ENCODE measurements at places on chromosomes 11 and 22.
A peak's percentile ranks its signal among the peaks of the same experiment; 100 is the strongest.

- DNase-seq, result no peak
Measured at GRCh38 chr11:129644326-129644725, 171.3 kb upstream of the TMEM45B start.

- no peak for DNase-seq
Measured at GRCh38 chr11:124176925-124177715, 6.0 kb upstream of the OR10D3 start.

- no peak for DNase-seq
Measured at GRCh38 chr22:19811211-19811621, 43.5 kb downstream of the GNB1L start.

- no peak for DNase-seq
Measured at GRCh38 chr11:22508665-22509064, 117.0 kb downstream of the FANCF start.

GRCh38 chr22:19885841-19886592, 31.3 kb upstream of the GNB1L start:
- no peak for DNase-seq

GRCh38 chr11:35740061-35740799, 77.7 kb downstream of the TRIM44 start:
- DNase-seq, result no peak

- no peak for DNase-seq
Measured at GRCh38 chr11:23278121-23278520, 417.8 kb upstream of the CCDC179 start.

GRCh38 chr11:69210310-69211035, 54.7 kb downstream of the SMIM38 start:
- no peak for DNase-seq

DNA sequence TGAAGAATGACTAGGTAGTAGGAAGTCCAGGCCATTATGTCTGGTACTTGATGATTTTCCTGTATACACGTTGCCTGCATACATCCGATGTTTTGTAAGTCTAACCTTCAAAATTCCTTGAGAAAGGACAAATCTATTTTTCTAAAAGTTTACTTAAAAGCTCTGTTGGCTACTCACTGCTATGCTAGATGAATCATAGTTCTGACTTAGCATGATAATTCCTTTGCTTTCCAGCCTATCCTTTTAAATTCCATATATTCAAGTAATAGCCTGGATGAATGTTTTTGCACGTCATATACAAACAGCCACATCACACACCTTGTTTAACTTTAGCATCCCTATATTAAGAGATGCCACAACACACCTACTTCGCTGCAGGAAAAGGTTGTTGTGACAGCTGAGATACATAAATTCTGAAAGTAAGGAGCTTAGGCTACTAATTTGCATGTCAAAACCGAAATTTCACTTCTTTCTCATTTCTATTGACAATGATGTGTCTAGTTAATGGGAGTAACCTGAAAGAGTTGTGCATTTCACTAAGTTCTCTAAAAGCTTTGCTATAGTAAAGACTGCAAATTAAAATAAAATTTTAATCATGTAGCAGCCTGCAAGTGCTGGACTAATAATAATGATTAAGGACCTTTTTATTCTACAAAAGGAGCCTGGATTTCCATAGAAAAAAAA, 1116.4 kb downstream of the JRKL start:
- no peak for DNase-seq

GRCh38 chr11:77101043-77101537, 1.6 kb upstream of the OMP start:
- DNase-seq, result no peak

DNA sequence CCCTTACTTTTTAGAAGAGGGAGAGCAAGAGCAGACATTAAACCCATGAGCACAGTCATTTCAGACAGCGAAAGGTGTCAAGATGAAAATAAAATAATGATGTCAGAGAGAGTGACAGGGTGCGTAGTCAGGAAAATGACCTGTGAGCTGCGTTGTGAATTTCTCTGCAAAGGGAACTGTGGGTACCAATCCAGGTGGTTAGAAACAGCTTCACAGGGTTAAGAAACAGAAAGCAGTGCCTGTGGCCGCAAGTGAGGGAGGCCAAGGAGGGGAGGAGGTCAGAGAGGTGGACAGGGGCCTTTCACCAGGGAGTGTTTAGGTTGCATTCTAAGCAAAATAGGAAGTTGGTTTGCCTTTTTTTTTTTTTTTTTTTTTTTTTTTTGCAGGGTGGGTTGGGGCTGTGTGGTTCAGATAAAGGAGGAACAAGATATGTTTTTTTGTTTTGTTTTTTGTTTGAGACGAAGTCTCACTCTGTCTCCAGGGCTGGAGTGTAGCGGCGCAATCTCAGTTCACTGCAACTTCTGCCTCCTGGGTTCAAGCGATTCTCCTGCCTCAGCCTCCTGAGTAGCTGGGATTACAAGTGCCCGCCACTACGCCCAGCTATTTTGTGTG, 7.9 kb downstream of the TIGD3 start:
- DNase-seq, result no peak

DNA sequence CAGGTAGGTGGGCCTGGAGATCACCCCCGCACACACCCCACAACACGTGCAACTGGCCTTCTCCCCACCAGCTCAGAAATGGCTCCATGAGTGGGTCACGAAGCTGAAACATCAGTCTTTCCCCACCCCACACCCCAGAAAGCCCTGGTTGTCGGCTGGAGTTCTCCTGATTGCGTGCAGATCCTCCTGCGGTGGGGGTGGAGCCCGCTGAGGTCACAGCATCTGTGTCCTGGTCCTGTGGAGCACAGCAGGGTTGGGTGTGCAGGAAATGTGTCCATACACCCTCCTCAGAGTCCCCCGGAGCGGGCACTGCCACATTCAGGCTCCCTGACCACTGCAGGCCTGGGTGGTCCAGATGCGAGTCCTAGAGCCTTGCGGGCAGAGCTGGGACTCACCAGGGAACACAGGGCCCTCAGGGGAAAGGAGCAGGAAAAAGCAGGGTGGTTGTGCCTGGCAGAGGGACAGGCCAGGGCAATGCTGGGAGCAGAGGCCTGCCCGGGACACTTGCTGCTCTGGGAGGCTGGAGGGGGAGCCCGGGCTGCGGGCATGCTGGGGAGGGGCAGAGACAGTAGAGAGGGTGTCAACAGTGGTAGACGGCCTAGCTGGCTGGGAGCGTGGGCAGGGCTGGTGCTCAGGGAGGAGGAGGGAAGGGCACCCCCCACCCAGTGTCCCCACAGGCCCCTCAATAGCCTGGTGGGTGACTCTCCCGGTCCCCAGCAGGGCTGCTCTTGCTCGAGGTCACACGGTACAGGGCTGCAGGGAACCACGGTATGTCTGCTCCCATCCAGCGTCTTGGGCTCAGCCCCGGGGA, 42.4 kb upstream of the PPARA start:
- DNase-seq, result no peak

- DNase-seq, result no peak
Measured at GRCh38 chr11:120431633-120432032, 79.9 kb upstream of the GRIK4 start.

GRCh38 chr11:75022296-75022695, 33.6 kb downstream of the NEU3 start:
- DNase-seq, result no peak

DNA sequence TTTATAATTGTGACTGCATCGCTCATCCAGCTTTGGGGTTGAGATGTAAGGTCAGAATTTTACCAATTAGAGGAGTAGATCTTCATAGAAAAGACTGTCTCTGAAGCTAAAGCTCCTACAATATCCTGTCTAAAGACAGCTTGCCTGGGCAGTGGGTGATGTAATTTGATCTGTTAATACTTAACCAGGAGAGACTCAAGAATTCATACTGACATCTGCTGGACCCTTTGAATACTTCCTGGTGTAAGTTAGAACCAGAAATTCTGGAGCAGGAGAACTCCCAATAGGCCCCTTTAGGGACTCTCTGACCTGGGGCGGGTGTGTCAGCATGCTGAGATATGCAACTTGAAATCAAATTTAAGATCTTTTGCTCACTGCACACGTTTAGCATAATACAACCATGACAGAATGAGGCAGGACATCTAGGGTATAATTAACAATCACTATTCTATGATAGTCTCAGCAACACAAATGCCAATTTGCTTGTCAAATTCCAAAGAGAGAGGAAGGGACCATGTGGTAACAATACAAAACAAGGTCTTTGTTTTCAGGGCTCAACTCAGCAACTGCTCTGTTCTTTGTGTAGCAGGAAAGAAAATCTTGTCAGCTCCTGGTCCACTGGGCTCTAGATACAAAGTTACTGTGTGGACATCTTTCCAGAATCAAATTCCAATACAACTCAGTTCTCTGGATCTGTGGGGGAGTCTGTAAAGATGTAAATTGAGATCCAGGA, 143.9 kb downstream of the INSC start:
- no peak for DNase-seq

DNA sequence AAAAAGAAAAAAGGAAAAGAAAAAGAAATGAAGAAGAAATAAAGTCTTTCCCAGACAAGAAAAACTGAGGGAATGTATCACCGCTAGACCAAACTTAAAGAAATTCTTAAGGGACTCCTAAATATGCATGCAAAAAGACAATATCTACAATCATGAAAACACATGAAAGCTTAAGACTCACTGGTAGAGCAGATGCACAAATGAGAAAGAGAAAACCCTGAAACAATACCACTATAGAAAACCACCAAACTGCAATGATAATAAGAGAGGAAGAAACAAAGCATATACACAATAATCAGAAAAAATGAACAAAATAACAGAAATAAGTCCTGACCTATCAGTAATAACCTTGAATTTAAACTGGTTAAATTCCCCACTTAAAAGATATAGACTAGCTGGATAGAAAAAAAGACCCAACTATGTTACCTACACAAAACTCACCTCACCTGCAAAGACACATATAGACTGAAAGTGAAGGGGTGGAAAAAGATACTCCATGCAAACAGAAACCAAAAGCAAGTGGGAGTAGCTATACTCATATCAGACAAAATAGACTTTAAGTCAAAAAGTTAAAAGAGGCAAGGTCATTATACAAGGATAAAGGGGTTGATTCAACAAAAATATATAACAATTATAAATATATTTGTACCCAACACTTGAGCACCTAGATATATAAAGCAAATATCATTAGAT, 61.3 kb upstream of the NARS2 start:
- DNase-seq, result no peak

GRCh38 chr11:16179676-16180075, 176.7 kb downstream of the SOX6 start:
- DNase-seq, result no peak

DNA sequence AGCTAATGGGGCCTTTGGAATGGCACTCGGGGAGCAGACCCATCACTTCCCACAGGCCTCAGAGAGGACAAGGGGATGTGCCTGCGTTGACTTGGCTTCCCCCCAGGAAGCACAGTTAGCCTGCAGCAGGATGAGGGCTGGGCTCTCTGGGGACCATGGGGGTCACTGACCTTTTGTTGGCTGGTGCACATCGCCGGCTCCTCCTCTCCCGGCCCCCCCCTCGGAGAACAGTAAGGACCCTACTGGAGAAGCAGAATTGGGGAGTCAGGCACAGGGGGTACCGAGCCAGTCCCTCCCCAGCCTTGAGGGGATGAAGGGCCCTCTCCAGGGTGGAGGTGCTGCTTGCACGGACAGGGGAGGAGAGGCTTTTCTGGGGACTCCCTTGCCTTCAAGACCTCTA, 32.8 kb downstream of the NRXN2 start:
- no peak for DNase-seq

DNA sequence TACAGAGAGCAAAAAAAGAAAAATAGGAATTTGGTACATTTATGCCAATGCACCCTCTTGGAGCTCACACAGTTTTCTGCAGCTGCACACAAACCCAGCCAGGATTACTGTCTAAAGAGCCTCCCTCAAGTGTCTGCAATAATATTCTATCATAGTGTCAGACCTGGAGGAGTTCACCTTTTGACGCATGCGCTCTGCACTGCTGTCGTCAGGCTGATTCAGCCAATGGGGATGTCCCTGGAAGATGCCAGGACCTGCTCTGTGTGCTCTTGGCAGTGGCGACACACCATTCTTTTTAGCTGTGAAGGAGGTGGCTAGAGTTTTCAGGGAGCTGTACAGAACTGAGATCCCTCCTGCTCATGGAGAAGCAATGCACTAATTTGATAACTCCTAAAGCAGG, 249.0 kb upstream of the KIRREL3 start:
- no peak for DNase-seq

DNA sequence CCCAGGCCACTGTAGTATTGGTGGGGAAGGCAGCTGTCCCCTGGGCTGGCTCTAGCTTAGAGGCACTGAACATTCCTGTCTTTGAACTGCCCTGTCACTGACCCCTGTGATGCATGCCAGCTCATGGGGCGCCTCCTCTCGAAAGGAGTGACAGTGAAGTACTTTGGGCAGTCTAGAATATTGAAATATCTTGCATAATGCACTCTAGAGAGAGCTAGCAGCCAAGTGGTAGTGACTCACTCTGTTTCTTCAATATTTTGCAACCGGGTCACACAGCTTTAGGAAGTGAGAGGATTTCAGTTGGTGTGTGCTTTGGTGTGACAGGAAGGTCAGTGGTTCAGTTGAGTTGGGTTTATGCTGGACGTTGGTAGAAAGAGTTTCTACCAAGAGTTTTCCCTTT, 35.5 kb upstream of the ST14 start:
- DNase-seq, result peak; percentile 25

- no peak for DNase-seq
Measured at GRCh38 chr11:130003717-130004001, 1.0 kb upstream of the PRDM10 start.

DNA sequence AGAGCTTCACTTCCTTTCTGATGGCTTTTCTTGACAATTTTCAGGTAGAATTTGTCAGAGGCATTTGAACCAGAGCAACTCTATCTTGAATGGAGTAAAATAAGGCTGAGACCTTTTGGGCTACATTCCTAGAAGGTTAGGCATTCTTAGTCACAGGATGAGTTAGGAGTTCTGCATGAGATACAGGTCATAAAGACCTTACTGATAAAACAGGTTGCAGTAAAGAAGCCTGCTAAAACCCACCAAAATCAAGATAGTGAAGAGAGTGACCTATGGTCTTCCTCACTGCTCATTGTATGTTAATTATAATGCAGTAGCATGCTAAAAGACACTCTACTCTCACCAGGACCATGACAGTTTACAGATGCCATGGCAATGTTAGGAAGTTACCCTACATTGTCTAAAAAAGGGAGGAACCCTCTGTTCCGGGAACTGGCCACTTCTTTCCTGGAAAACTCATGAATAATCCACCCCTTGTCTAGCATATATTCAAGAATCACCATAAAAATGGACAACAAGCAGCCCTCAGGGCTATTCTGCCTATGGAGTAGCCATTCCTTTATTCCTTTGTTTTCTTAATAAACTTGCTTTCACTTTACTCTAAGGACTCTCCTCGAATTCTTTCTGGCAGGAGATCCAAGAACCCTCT, 1519.7 kb upstream of the TENM4 start:
- DNase-seq, result no peak

All from CD8-positive, alpha-beta T cell (primary cell).